ENCODE measurements at places on chromosomes 12 and 14.

GRCh38 chr14:99549684-99550083, 54.3 kb downstream of the CCDC85C start:
- no peak for DNase-seq

DNA sequence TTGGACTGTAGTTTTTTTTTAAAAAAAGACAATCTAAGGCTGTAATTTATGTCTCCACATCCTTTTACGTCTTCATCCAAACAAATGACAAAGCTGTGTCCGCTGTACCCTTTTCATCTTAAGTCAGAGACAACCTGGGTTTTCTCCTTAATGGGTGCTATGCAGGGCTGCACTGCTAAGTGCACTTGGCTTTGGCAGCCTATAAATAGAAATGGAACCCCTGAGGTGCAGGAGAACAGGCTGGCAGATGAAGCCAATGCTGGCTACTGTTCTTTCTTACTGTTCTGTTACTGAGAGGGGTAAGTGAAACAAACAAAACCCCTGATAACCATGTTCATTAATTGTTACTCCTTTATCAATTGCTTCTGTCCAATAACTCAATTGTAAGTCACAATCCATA, 47.1 kb upstream of the KICS2 start:
- DNase-seq = no peak

- no peak for DNase-seq
Measured at GRCh38 chr12:80419644-80420043, 24.4 kb upstream of the PTPRQ start.

DNA sequence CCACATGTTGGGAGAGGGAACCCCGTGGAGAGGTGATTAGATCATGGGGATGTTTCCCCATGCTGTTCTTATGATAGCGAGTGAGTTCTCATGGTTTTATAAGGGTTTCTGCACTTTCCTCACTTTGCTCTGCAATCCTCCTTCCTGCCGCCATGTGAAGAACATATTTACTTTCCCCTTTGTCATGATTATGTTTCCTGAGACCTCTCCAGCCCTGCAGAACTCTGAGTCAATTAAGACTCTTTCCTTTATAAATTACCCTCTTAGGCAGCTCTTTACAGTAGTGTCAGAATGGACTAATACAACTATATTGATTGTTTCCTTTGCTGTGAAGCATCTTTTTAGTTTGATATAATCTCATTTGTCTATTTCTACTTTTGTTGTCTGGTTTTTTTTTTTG, 13.1 kb upstream of the RASSF9 start:
- no peak for DNase-seq

DNA sequence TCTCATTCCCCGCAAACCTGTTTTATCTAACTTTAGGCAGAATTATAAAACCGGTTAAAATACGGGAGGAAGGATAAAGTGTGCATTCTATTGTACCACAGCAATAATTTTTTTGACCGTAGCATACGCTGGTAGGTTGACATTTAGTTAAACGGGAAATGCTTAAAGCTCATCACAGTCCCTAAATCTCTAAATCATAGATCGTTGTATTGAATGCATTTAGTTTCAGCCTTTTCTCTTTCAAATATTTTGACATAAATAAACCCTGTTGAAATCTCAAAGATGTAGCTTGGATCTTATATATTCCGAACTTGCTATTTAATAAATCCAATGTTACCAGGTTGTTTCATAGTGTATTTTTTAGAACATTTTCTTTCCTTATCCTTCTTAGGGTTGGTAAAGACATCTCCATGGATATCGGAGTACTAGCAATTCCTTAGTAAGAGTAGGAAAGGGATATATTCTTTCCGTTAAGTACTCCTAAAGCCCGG, 798 bp downstream of the CLEC2B start:
- no peak for DNase-seq

- DNase-seq = no peak
Measured at GRCh38 chr12:98471085-98471484, 44.3 kb upstream of the TMPO start.
